ENCODE measurements at places on chromosomes 4 and X.

DNA sequence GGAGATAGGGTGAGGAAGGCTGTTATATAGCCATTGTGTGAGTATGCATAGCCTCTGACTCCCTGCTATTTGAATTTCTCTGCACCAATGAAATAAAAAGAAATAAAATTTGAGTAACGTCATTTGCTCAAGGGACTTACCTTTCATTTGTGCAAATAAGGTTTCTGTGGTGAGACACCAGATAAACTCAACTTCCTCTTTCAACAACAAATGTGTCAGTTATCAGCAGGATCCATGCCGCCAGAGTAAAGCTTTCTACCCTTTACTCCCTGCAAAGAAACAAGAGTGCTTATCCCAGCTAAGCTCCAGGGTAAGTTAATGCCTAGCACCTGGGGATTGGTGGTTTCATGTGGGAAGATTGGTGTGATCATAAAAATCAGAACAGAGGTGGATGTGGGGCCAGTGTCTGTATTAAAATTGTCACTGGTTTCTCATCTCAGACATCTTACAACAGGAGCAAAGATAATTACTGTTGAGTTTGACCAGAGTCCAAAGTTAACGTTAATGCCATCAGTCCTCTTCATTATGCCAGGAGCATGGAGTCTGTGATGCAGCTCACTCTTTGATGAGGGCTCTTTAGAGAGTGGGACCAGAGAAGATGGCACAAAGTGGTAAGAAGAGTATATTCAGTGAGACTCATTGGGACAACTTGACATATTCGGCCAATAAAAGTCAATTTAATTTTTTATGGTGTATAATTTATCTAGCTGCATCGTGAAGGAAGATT, at the start of gene P2RY10:
Gene P2RY10, plus strand, starts transcription at position 206 of the 727 bp plus-strand sequence. CDS start 15,130 bp downstream, outside the sequence.
- DNase-seq: peak; percentile 3

GRCh38 chr4:86895692-86896488, 3.7 kb upstream of the C4orf36 start:
- peak; percentile 36 for DNase-seq

DNA sequence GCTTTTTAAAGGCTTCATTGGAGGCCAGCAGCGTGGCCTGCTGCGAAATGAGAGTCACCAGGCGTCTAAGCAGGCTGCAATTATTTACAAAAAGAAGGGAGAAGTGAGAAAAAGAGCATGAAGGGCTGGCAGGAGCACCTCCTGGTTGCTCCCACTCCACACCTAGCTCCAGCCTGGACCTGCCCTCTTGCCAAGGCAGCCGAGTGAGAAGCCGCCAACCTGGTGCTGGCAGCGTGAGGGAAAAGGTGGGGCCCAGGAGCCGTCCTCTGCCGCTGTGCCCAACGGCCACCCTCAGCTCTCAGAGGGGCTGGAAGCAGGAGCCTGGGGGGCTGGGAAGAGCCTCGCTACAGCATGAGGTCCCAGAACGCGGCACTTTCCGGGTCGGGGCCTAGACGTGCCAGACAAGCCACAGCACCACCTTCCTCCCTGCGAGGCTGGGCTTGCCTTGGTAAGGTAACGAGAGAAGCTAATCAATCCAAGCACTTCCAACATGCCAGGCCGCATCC, 16.3 kb downstream of the SLC6A8 start:
- no peak for DNase-seq

GRCh38 chr4:138629669-138630068, 385.9 kb upstream of the NOCT start:
- no peak for DNase-seq

DNA sequence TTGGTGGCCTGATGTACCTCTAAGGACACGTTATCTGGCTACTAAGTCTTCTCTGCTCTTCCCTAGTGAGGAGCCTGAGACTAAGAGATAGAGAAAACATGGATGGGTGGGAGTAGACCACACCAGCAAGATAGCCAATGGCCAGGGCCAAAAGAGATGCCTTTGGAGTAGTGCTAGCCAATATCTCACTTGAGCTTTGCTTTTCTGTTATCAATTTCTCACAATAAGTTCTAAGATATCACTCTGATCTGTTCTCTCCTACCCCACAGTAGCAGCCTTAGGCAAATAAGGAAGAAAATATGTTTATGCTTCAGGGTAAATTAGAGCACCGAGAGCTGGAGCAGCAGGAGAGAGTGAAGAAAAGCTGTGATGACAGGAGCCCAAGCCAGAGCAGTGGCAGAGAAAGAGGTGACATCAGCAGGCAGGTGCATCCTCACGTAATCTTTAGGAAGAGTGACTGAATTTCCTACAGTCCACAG, 343.9 kb upstream of the NOCT start:
- no peak for DNase-seq

DNA sequence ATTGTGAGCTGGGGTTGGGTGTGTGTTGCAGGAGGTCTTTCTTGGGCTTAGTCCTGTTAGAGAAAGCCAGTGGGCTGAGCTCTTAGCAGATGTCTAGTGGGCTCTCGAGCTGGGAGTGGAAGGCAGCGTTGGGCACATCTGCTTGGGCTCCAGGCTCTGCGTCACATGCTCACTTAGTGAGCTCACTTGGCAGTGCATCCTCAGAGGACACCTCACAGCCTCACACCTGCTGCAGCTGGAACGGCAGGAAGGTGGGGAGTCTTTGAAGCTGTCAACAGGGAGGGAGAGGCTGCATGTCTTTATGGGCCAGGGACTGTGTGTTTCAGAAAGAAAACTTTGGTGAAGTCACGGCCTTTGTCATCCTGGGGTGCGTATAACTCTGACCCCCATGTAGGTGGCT, 82.2 kb downstream of the PSAPL1 start:
- DNase-seq: no peak

DNA sequence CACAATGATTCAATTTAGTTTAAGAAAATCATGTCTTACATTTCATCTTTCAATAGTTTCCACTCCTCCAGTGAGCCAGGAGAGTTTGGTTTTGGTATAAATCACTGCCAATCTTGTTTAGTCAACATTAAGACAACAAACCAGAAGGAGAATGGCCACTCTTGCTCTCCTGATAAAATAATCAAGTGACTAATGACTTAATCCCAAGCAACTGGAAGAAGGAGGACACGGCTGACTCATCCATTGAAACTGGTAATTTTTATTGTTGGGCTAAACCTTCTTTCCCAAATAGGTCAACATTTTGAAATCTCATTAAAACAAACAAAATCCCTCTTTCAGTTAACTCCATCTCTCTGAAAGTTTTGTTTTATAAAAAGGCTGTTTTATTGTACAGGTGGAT, 230.2 kb downstream of the CLCN4 start:
- DNase-seq: no peak

DNA sequence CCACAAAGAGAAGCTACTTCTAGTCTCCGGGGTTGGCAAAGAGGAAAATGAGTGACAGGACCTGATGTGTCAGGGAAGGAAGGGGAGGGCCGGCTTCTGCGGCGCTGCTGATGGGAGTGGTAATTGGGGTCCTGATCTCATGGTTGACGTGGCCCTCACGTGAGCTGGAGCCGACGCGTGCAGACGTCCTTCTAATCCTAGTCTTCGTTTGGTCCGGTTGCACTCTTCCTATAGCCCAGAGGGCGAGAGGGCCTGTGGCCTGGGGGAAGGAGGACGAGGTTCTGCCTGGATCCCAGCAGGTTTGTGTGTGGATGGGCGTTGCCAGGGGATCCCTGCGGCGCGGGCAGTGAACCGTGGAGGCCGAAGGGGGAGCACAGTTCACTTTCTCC, at the start of gene ARMCX1:
Gene ARMCX1, plus strand, starts transcription at position 186 of the 389 bp plus-strand sequence. CDS start 2,384 bp downstream, outside the sequence.
- no peak for DNase-seq

DNA sequence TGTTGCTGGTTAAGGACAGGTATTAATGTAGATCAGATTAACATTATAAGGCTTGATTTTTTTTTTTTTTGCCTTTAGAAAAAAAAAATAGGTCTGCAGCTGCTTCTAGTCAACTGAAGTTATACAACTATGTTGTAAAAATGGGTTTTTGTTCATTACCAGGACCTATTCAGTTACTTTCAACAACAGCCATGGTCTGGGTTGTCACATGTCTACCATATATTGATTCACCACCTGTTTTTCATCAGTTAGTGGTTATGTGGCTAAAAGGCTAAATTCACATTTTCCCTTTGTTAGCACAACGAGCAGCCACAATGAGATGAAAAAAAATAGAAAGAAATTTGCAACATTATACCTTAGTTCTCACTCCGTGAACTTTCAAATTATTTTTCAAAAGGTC, 45.5 kb downstream of the GLRB start:
- DNase-seq: no peak

GRCh38 chr4:185640811-185641675, 105.7 kb upstream of the PDLIM3 start:
- DNase-seq: peak; percentile 10

- no peak for DNase-seq
Measured at GRCh38 chrX:98956014-98956413, 1454.1 kb downstream of the PCDH19 start.

- no peak for DNase-seq
Measured at GRCh38 chr4:96986816-96987215, 1146.9 kb downstream of the PDHA2 start.

All from GF-D8 (cell line).